Fibroblast of the conjunctiva (primary cell): ENCODE measurements at places on chromosomes 5 and 9.
A peak's percentile ranks its signal among the peaks of the same experiment; 100 is the strongest.

DNA sequence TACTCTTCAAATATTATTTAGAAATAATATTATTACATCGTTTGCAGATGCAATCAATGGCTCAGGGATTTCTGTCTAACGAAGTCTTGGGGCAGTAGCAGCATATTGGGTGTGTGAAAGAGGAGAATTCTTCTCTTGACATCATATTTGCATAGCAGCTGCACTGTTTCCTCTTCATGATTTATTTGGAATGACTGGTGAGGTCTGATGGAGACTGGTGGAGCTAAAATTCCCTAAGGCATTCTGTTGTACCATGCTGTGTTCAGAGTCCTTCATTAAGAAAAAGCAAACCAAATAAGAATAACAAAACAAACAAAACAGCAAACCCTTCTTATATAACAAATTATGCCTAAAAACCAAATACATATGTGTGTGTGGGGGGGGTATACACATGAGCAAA is 177.6 kb downstream of the DIRAS2 start:
- DNase-seq: no peak

GRCh38 chr5:158514986-158515359 is 584.7 kb downstream of the EBF1 start:
- peak; percentile 45 for DNase-seq

GRCh38 chr5:32791536-32792243 is 80.6 kb downstream of the NPR3 start:
- DNase-seq: no peak

DNA sequence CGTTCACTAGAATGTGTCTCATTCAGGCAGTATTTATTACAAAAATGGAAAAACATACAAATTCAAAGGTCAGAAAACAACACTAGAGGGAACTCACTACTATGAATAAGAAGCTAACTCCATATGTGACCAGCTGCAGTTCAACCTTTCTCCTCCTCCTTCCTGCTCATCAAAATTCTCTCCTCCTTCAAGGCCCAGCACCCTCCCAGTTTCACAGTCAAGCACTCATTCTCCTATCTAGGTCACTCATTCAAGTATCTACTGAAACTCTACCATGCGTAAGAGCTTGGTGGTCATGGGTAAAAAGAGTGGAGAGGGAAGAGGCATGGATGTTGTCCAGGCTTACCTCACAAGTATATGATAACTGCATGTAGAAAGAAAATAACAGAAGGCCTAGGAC is 27.7 kb downstream of the ECPAS start:
- DNase-seq: no peak

DNA sequence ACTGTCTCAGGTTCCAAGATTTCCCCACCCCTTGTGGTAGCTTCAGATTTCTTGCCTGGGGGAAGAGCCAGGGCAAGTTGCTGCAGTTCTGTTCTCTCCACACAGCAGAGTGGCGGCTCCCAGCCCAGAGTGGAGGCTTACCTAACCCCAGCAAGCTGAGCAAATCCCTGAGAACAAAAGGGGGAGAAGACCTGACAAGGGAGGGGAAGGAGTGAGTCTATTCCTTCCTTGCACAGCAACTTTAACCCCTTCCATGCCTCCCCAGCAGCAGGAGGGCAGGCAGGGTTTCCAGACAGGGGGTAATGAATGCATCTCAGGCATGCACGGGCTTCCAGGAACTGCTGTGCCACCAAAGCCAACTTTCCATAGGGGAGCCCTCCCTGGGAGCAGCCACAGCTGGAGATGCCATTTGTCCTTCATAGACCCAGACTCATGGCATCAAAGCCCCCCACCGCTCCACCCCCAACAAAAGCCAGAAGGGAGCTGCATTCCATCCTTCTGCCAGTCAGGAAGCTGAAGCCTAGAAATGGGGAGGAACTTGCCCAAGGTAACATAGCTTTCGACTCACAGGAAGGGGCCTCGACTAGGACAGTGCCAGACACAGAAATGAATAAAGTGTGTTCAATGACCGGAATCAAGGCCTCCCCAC is 28.8 kb upstream of the FAT2 start:
- DNase-seq: no peak

GRCh38 chr5:88952344-88952743 is 69.4 kb upstream of the MEF2C start:
- peak; percentile 8 for DNase-seq

DNA sequence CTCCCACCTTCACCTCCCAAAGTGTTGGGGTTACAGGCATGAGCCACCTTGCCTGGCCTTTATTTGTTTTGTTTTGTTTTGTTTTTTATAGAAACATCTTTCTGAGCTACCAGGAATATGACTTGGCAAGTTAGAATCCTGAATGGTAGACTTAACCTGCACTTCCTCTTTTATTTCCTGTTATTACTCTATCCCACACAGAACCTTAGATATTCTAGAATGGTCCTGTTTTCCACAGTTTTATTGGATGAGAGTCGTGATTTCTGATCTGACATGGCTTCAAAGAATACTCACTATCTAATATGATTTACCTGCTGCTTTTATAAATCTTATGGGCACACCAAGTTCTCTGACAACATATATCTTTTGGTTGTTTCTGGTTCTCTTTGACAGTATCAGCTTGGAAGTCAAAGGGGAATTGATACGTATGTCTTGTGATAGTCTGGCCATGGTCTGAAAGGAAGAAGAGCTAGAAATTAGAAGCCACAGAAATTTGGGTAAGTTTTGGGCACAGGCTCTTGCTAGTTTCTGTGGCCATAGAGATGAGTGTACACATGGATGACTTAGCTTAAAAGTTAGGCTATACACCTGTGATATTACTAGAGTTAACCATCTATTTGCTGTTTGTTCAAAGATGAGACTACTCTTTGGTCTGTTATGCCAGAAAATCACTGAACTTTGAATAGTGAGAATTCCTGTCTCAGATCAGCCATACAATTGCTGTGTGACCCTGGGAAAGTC is 4.7 kb upstream of the PANK3 start:
- no peak for DNase-seq

GRCh38 chr5:7794823-7795222 is 56.1 kb downstream of the CFAP90 start:
- DNase-seq: no peak

DNA sequence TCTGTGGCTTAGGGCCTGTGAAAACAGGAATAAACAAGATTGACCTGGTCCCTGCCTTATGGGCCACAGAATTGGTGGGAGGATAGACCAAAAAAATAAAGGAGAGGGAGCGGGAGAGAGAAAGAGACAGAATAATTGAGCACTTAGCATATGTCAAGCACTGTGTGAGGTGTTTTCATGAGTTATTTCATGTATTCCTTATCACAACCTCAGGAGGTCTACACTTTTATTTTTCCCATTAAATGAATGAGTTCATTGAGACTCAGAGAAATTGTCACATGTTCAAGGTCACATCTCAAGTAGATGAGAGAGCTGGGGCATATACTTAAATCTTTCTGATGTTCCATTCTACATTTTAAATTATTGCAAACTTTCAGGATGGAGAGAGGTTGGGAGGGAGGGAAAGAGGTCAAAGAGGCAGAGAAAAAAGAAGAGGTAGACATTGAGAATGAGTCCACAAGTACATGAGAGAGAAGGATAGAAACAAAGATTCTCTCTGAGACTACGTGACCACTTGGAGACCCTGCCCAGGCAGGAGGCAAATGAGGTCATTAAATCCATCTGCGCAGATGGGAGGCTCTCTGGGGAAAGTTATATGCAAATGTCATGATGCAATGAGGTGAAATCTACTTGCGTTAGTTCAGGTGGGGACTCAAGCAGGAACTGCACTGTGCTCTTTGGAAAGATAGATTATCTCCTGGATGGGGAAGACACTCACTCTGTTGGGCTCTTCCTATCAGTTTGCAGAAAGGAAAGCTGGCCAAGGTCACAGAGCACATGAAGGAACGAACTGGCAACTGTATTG is 241.5 kb downstream of the PAPPA start:
- no peak for DNase-seq

DNA sequence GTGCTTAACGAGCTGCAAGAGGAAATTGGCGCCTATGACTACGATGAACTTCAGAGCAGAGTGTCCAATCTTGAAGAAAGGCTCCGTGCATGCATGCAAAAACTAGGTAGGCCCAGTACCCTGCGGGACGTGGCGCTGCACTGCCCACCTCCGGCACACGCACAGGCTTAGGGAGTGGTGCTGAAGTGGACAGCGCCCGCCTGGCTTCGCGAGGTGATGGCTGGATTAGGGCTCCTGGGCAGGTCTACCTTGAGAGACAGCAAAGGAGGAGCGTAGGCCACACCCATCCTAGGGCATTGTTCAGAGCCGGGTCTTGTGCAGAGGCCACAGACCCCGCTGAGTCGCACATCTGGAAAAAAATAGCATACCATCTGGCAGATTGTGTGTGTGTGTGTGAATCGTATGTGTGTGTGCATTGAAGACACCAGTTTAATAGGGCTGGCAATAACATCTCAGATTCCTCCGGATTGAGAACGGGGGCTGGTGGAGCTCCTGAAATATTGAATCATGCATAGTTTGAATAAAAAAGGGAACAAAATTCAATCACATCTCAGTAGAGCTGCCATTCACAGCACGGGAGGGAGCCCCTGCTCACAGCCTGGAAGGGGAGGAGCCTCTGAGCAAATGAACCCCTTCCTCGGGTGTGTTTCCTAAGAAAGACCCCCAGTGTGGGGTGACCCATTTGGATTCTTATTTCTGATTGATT is 11.1 kb downstream of the OLFM1 start:
- DNase-seq: no peak

GRCh38 chr9:93124793-93125192 is 9.3 kb downstream of the NINJ1 start:
- no peak for DNase-seq

DNA sequence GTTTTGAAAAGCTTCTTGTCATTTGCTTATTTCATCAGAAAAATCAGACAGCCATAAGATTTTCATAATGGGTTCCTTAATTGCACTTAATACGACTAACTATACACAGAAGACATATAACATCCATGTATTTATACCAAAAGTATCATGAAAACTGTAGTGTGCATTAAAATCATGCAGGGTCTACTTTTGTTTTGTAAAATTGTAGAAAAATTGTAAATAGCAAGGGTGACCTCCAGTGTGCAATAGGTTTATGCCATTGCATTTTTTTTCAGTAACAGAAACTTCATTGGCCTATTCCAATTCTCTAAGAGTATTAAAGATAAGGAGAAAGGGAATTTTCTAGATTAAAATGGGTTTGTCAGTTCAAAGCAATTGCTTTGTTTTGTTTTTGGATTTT is 307.6 kb downstream of the KIAA0825 start:
- no peak for DNase-seq

DNA sequence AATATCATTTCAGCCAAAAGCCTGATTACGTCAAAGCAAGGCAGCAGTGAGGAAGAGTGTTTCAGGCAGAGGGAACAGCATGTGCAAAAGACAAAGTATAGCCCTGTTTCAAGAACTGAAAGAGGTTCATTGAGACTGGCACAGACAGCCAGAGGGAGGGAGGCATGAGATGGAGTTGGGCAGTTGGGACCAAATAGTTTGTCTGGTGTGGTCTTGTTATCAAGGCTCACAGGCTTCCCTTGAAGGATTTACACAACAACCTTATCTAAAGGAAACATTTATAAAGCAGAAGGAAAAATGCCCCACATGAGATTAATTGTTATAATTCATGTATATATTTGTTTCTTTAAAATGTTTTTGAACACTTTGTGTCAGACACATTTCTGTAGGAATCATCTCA is 253.3 kb downstream of the DMAC1 start:
- DNase-seq: no peak

DNA sequence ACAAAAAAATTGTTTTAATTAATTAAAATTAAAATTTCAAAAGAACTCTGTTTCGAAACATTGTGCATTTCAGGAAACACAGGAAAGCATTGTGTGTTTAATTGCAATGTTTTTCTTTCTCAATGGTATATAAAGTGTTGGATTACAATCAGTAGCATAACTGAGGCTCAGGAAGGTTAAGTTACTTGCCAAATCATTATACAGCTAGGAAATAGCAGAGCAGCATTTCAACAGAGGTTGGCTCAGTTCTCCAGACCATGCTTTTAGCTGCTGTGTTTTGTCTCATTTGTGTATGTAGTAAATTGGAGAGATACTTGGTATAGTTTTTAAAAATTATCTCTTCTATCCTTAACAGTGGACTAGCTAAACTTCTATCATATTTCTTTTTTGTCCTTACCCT is 30.0 kb upstream of the CAMLG start:
- no peak for DNase-seq

- DNase-seq: no peak
Observed at GRCh38 chr9:15280647-15281046, 26.4 kb downstream of the TTC39B start.

- no peak for DNase-seq
Observed at GRCh38 chr5:100273846-100274580, 261.2 kb upstream of the FAM174A start.

DNA sequence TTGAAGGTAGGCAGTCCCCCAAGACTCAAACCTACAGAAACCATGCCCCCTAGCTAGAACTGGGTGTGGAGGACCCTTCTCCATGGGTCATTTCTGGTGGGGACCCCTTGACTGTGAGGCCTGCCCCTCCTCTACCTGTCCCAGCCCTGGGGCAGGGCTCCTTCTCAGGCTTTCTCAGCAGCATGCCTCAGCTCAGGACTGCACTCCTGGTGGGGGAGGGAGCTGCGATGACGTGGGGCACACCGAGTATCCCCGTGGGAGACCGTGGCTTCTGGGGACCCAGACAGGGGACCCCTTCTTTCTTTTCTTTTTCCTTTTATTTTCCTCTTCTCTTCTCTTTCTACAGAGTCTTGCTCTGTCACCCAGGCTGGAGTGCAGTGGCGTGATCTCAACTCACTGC is 27.0 kb upstream of the PITX1 start:
- DNase-seq: no peak

GRCh38 chr5:141485321-141486055 is 658 bp downstream of the PCDHGC4 start:
- no peak for DNase-seq
